Fibroblast of skin of abdomen (primary cell): ENCODE measurements at places on chromosomes 7 and 10.

DNA sequence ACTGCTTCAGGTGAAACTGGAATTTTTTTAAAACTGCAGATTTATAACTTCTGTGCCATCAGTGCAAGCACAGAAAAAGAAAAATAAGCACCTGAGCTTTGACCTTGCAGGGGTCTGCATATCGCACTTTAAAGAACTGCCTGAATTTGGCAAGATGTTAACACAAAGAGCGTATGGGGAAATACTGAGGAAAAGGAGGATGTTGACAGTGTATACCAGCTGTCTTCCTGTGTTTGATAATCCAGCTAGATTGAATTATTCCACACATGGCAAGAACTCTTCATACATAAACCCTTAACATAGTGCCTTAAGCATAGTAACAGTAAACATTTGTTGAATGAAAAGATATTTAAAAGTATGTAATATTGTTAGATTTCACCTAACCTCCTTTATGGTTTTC lies 30.0 kb downstream of the SMC3 start:
- no peak for DNase-seq

DNA sequence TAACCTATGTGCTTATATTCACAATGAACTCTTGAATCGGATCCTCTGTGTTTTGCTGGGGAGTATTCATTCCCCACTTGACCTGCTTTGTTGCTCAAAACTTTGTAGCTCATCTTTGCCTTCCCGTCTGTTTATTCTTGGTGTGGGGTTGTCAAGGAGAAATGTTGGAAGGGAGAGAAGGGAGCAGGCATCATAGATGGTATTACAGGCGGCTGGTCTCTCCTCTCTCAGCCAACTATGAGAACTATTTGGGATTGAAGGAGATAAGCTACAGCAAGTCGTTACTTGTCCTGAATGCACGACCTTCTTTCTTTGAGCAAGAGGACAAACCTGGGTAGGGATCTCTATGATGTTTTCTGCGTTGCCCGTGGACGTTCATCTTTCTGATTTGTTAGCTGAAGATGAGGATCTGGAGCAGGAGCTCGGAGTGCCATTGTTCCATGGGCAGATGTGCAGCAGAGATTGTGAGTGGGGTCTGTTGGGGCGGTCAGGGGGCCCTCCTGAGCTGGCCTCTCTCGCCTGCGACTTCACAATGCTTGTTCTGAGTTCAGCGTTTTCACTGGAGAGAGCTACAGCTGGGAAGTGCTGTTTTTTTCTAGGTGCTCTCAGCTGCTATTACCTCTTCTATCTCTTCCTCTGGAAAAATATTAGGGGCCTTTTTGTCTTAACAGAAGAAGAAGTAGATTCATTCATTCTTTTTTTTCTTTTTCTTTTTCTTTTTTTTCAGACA lies 126.9 kb upstream of the KLF6 start:
- DNase-seq, result no peak

DNA sequence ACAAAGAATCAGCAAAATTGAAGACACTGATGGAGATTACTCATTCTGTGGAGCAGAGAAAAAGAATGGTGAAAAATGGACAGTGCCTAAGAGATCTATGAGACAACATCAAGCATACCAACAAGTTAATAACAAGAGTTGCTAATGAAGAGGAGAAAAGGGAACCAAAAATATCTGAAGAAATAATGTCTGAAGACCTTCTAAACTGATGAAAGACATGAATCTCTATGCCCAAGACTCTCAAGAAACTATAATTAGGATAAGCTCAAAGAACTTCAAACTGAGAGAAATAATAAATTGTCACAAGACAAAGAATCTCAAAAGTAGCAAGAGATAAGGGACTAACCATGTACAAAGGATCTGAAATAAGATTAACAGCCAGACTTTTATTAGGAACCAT lies 93.4 kb downstream of the ZNF33B start:
- no peak for DNase-seq

GRCh38 chr7:152366662-152367061 lies 69.1 kb downstream of the KMT2C start:
- DNase-seq, result no peak
